ENCODE measurements at places on chromosomes 7 and 10.

GRCh38 chr7:121156825-121157224, 168.3 kb downstream of the CPED1 start:
- no peak for DNase-seq

GRCh38 chr7:56026538-56026937, 24.7 kb downstream of the PSPH start:
- DNase-seq = no peak

DNA sequence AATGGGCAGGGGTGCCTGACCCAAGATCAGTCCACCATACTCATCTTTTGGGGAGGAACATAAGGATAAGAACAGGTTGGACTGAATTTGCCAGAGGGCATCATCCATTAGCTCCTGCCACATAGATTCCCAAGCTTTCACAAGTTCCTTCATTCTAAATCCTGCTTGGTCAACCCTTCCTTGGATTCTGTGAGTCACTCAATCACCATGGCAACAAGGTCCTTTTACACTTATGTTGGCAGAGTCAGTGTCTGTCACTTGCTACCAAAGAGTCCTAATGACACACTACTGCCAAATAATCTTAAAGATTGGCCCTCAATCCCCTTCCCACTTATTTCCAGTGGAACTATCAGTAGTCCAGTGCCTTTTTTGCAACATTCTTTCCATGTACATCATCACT, 5.0 kb upstream of the LGI1 start:
- no peak for DNase-seq

- no peak for DNase-seq
Observed at GRCh38 chr7:21616091-21616490, 73.3 kb downstream of the DNAH11 start.
